ENCODE measurements at places on chromosomes 5 and 9.

GRCh38 chr9:120259100-120259499 lies 320.9 kb downstream of the CDK5RAP2 start:
- DNase-seq: no peak

- DNase-seq: no peak
Measured at GRCh38 chr9:109707355-109707754, 72.6 kb upstream of the PALM2AKAP2 start.

DNA sequence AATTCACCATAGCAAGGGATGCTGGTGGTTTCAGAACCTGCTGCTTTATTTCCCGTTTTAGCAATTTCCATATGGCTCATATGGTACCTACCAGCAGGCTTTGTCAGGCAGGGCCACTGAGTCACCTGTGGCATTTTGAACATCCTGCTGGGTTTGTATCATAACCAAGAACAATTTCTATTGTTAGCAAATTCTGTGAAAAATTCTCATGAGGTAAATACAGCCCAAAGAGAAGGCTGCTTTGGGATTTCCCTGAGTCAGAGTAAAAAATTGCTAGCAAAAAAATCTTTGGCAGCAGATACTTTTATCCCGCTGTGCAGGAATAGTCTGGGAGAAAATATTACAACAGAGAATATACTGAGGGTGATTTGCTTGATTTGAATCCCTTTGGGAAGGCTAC lies 52.7 kb downstream of the PRR16 start:
- DNase-seq: no peak

GRCh38 chr5:13552361-13552760 lies 392.1 kb downstream of the DNAH5 start:
- no peak for DNase-seq

DNA sequence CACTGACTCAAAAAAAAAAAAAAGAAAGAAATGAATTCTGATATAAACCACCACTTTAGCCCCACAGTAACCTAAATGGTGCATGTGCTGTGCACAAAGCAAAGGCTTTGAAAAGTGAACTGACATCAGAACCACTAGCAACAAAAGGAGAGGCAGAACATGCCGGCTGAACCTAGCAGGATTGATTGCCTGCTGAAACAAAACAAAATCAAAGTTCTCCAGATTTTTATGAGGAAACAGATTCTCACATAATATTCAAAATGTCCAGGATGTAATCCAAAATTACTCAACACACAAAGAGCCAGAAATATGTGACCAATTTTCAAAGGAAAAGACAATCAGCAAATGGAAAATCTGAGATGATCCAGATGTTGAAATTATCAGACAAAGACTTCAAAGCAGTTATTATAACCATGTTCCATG lies 37.9 kb downstream of the UBTD2 start:
- no peak for DNase-seq

- no peak for DNase-seq
Measured at GRCh38 chr9:7146582-7146981, 388.8 kb downstream of the KDM4C start.

DNA sequence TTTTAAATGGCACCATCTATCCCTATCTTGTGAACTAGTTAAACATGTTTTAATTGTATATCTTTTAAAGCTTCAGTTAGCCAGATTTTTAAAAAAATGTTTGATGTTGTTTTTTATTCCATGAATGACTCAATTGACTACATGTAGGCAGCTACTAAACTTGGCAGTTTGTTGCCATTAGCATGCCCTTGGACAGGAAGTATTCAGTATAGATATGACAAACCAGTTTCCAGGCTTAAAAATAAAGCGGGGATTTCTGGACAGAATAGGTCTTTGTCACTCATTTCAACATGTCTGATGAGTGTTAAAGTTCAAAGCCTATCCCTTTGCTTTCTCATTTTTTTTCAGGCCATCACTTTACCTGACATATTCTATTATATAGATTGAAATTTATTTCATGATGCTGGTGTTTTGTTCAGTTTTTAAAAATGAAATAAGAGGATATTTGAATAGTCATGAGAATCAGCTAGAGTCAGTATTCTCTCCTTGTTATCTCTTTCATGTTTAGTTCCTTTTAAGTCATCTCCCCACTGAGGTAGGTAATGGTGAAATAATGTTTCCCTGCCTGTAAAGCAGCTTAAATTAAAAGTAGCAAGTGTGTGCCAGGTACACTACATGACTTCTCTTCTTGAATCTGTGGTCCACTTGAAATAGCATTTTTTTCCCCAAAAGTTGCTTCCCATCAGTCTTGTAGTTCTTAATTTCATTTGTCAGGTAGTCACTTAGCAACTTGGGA lies 11.9 kb downstream of the TNFAIP8 start:
- no peak for DNase-seq

GRCh38 chr5:11770310-11770709 lies 133.9 kb downstream of the CTNND2 start:
- no peak for DNase-seq

- no peak for DNase-seq
Measured at GRCh38 chr9:115972843-115973595, 180.6 kb upstream of the PAPPA start.

- peak; percentile 24 for DNase-seq
Measured at GRCh38 chr5:178305801-178306200, 73.2 kb upstream of the PHYKPL start.

DNA sequence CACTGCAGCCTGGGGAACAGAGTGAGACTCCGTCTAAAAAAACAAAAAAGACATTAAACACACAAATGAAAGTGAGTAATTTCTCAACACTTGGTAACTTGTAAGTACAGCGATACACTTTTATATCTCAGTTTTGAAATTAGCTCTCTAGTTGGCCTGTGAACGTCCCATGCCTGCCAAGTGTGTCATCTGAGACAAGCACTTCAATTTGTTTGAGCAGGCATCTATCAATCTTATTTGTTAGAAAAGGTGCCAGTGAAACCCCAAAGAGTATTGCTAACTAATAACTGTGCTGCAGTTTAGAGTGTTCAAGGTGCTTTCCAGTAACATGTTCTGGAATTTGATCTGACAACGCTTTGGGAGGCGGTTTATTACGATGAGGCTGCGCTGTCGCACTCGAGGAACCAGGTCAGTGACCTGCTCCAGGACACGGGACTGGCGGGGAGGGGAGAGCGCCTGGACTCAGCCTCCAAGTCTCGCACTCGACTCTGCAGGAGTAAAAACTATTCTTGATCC lies 1.1 kb upstream of the SPIN1 start:
- no peak for DNase-seq

DNA sequence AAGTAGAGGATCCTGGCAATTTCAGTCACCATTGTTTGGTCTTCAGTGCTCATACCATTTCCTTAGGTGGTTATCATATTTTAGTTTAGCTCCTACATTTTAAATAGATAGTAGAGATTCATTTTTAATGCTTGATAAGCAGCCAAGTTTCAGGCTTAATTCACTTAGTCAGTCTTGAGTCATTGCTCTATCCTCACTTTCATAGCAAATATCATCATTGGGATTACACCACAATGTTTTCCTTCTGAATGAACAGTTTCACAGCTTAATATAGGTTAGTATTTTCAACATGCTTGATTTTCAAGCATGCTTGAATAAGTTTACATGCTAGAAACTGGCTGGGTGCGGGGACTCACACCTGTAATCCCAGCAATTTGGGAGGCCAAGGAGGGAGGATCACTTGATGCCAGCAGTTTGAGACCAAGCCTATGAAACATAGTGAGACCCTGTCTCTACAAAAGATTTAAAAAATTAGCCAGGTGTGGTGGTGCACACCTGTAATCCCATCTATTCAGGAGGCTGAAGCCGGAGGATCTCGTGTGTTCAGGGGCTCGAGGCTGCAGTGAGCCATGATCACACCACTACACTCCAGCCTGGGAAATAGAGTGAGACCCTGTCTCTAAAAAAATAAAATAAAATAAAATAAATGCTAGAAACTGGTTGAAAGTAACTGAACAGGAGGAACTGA lies 339.9 kb downstream of the ADGRV1 start:
- no peak for DNase-seq

GRCh38 chr5:176901260-176902101 lies 2.3 kb upstream of the HK3 start:
- DNase-seq: no peak

GRCh38 chr9:100303747-100304146 lies 49.0 kb downstream of the TEX10 start:
- DNase-seq: no peak

- DNase-seq: no peak
Measured at GRCh38 chr5:87307796-87308423, 40.2 kb downstream of the RASA1 start.

- DNase-seq: peak; percentile 77
Measured at GRCh38 chr5:169097374-169098326, 203.3 kb downstream of the SLIT3 start.

DNA sequence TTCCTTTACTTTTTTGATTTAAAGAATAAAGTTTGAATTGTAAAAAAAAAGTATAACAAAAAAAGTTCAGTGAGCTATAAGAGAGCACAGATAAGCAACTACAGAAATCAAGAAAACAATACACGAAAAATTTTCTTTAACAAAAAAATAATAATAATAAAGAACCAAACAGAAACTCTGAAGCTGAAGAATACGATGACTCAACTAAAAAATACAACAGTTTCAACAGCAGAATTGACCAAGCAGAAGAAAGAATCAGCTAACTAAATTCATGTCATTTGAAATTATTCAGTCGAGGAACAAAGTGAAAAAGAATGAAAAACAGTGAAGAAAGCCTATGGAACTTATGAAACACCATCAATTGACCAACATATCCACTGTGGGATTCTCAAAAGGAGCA lies 177.7 kb downstream of the NDUFS4 start:
- DNase-seq: no peak

- DNase-seq: no peak
Measured at GRCh38 chr5:117424559-117424958, 849.9 kb upstream of the SEMA6A start.

- DNase-seq: no peak
Measured at GRCh38 chr9:120931231-120932085, 4.9 kb upstream of the TRAF1 start.

DNA sequence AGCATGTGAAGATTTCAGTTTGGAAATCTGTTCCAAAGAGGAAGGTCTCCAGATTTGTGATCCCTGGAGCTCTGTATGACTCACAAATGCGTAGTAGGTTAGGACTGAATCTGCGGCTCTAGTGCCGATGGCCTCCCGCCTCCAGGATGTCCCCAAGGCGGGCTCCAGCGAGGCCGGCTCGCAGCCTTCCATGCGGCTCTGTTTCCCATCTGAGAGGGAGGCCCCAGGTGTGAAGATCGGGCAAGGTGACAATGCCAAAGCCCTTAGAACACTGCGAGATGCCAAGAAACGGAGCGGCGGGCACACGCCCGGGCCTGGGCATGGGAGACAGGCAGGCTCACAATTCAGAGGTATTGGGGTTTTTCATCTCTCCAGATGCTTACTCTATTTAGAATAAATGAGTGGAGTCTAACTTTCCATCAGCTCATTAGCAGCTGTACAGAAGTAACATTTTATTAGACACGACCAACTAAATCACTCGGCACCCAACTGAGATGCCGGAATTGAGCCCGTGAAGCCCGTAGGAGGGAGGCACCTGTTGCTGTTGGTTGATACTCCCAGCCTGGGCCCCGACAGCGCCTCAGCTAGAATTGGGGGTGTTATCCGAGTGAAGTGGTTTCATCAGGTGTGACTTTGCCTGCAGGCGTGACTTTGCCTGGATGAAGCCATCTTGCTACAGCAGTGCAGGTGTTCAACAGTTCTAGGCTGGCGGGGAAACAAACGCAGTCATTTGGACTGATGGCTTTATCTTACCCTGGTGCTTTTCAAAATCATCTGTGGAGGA lies 7.4 kb upstream of the MRPS2 start:
- no peak for DNase-seq

DNA sequence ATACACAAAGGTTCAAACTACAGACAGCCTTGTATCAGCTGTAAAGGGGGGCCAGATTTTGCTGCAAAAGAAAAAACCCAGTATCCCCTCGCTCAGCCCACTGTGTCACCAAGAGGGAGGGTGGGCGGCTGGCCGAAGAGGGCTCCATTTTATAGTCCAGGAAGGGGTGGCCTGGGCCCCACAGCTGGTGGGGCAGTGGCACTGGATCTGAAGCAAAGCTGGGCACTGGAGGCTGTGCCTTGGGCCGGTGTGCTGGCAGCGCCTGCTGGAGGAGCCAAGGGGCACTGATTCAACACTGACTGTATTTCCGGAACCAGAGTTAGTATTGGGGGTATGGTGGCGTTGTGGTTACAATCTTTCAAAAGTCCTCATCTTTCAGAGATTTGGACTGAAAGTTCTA lies 9.1 kb downstream of the BRD3 start:
- peak; percentile 29 for DNase-seq

DNA sequence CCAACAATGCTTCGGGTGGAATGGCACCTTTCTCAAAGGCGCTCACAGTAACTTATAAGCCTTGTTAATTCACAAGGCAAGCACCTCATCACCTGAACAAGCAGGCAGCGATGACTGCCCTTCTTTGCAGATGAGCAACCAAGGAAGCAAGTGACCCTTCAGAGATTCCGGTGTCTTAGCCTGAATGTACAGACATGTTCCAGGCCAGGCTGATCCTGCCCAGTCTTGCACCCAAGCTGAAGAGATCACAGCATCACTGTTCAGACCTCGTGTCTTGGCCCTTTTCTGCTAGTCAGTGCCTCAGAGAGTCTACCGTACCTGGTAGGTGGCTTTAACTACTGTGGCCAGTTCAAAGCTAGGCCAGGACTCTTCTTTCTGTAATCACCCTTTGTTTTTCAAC lies 94.7 kb upstream of the ERCC6L2 start:
- no peak for DNase-seq

- no peak for DNase-seq
Measured at GRCh38 chr5:120499876-120500563, 35.9 kb downstream of the PRR16 start.

DNA sequence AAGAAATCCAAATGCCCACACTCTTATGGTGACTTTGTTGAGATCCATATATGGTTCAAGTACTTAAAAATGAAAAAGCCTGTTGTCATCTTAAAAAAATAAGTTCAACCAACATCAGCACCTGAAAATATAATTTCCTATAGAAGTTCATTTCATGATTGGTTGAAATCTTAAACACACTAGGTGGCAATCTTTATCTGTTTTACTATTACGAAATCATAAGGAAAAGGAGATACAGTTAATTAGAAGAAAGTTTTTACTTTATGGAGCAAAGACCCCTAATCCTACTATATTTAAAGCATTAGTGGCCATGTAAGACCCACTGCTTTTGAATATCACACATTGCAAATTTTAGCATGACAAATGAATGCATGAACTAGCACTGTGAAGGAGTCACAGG lies 616.0 kb downstream of the RAB3C start:
- DNase-seq: no peak
